ENCODE measurements at places on chromosomes 4 and X. TPM values are rescaled to one million over a fixed set of nuclear protein-coding genes. Genes with fewer than 3 reads are reported as not detected.
A peak's percentile ranks its signal among the peaks of the same experiment; 100 is the strongest.

ADGRG2 gene
- total RNA-seq = 4.5 TPM

- no peak for DNase-seq
These were observed 233.3 kb downstream of the USP46 start for GRCh38 chr4:52425751-52426326.

- no peak for DNase-seq
These were observed 432.4 kb upstream of the RASGEF1B start for GRCh38 chr4:81904121-81904520.

- no peak for DNase-seq
These were observed 858.9 kb downstream of the PDHA2 start for GRCh38 chr4:96698831-96699230.

GRCh38 chr4:144575181-144575580 is 70.8 kb upstream of the HHIP start:
- peak; percentile 15 for DNase-seq

DNA sequence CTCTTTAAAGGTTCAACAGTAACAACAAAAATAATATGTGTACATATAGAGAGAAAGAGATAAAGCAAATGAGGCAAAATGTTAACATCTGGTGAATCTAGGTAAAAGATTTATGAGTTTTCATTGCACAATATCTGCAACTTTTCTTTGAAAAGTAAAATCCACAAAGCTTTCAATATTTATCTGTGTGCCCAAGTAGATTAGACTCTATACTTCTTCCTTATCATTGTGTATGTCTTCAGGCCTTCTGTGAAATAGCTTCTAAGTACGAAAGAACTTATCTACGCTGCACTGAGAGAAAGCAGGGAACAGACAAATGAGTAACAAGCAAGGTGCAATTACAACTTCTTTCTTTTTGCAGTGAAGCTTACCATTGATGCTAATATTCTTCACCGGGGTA is 81.6 kb downstream of the NPNT start:
- no peak for DNase-seq

CENPU gene
- 10.0 TPM for total RNA-seq

DCAF4L1 gene
- total RNA-seq = 0.10 TPM

IL2 gene
- not detected for total RNA-seq

DNA sequence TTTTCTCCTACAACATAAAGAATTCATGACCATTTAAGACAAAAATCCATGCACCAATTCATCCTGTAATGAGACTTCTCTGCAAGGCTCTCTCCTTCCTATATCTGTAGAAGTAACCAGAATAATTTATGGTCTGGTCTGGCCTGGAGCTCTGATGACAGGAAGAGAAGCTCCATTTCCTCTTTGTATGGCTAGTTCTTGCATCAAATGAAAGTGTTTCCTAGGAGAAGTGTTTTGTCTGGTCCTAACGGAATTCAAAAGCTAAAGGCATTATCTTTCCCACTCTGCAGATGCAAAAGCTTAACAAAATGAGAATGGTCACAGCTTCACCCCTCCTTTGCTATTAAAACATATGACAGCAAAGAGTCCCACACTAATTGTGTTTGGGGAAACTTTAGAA is 55.1 kb downstream of the SPATA18 start:
- no peak for DNase-seq

Measured in hepatocyte (in vitro differentiated cells).